ENCODE measurements at places on chromosomes 1 and 21.

DNA sequence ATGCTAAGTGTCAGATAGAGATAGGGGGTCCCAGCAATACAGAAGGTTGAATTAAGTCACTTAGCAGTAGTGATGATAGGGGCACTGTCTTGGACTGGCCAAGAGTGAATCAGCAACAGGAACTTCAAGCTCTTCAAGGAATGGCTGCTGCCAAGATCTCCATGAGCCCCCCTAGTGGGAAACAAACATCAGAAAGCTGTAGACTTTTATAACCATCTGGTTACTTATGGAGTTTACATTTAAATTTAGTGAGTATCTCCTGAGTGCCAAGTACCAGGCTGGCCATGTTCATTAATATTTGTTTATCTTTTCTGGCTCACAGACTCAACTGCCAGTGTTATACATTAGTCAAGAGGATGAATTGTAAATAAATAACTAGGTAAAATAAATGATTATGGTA is 327.3 kb downstream of the TTLL7 start:
- no peak for DNase-seq

- peak; percentile 92 for DNase-seq
Measured at GRCh38 chr1:78003882-78004718, 639 bp upstream of the DNAJB4 start.

GRCh38 chr1:52632732-52633290 is at the start of gene SHISAL2A:
SHISAL2A (plus strand) TSS chr1:52633168; CDS start chr1:52633494, 326 bp downstream.
- DNase-seq: peak; percentile 20

DNA sequence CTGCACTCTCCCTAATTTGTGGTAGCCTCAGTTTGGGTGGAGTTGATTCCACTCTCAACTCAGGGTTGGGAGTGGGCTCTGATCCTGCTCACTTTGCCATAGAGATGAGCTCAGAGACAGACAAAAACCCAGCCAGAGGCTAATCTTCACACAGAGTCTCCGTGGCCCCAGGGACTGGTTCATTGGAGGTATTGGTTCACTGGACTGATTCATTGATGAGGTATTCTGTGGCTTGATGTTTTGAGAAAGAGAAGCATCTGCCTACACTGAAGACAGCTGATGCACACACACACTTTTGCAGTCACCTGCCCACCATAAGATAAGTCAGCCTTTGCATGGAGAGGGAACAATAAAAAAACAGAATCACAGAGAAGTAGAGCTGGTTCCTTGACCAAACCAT is 183.8 kb downstream of the AJAP1 start:
- peak; percentile 8 for DNase-seq

GRCh38 chr1:18072066-18072465 is 35.5 kb upstream of the IGSF21 start:
- no peak for DNase-seq

- DNase-seq: no peak
Measured at GRCh38 chr1:6028042-6028850, 17.4 kb upstream of the KCNAB2 start.

DNA sequence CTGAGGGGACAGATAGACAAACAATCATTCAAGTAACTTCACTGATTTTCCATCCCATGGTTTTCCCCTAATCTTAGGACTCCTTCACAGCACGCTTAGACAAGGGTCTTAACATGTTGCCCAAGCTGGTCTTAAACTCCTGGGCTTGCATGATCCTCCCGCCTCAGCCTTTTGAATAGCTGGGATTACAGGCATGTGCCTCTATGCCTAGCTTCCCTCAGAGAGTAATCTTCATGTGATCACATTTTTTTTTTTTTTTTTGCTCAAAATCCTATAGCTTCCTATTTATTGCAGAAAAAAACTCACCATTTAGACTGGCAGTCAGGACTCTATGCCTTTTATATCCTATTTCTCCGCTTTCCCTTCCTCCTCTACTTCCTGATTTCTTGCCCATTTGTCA is 90.4 kb upstream of the DPH5 start:
- no peak for DNase-seq

GRCh38 chr1:192943522-192943921 is 115.6 kb downstream of the UCHL5 start:
- no peak for DNase-seq

- DNase-seq: no peak
Measured at GRCh38 chr1:229025576-229025975, 245.3 kb upstream of the RAB4A start.

DNA sequence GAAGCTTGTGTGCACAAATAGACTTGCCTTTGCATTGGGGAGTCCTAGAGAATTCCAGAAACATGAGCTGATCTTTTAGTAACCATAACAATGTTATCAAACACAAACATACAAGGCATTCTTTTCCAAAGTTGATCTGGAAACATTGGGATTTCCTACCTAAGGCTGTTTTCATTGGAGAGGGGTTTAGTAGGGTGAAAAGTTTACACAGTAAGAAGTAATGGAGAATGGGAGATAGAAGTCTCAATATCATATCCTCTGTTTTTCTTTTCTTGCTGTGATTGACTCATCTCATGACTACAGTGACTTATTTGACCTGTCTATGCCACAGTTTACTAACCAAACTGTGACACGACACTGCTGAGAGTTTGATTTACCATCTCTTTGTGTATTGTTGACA is 65.6 kb upstream of the PLA2G4A start:
- peak; percentile 27 for DNase-seq

DNA sequence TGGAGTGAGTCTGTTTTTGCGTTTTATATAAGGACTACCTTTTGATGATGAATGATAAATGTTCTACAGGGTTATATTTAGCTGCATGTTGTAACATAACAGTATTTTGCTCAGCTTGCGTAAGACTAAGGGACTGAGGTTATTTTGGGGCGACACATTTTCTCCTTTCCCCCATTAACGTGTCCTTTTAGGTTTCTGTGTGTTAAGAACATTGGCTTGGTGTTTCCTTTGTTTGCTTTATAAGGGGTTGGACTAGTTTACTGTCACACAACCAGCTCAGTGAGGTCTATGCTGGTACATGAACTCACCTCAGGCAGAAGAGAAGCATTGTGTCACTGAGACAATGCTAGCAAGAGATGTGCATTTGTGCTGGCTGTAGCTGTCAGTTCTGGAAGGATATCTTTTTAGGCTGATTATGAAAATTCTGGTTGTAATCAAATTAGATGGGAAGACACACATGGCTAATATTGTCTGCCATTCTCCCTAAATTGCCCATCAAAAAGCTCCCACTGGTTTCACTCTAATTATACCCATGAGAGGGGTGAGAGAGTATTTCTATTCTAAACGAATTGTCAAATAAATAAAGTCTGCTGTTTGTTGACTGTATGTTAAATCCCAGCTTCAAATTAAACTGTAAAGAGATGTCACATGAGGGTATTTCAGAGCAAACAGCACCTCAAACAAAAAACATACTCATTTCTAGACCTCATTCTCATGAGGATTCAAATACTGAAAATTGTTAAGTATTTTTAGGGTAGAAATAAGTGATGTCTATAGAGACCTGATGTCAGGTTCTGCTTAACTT is 62.6 kb downstream of the CDC14A start:
- DNase-seq: no peak

- no peak for DNase-seq
Measured at GRCh38 chr1:47970882-47971281, 26.3 kb downstream of the TRABD2B start.

DNA sequence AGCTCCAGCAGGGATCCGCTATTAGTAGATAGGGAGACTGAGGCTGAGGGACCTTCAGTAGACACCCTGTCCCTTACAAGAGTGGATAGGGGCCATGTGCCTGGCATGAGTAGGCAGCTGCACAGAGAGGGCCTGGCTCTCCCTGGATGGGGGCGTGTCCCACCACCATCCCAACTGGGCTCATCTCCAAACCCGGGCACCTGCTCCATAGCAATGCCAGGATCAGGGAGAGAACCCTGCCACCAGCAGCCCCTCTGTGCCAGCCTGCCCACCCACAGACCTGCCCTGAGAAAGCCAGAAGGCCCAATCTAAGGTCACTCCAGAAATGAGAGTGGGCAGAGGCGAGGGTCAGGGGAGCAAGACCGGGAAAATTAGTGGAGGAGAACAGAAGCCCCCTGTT is 121.3 kb downstream of the GRIK3 start:
- no peak for DNase-seq

- DNase-seq: no peak
Measured at GRCh38 chr1:154237435-154237834, 16.7 kb downstream of the UBAP2L start.

DNA sequence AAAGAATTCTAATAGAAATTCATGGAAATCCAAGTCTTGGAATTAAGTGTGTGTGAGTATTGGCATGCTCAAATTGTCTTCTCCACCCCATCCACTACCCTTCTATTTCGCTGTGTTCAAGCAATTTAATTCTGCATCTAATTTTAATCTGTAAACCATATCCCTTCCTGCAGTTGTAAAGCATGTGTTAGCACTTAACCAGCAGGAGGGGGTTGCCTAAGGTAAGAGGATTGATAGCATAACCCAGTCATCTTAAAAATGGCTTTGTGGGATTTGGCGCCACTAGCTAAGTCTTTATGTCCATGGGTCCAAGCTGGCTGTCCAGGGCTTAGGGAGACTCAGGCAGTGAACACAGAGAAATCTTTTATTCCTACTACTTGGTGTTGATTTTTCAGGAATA is 210.3 kb downstream of the PTPRC start:
- DNase-seq: no peak

GRCh38 chr1:40880813-40881549 is 18.8 kb upstream of the CITED4 start:
- DNase-seq: no peak

- DNase-seq: no peak
Measured at GRCh38 chr21:46618738-46619379, 14.0 kb upstream of the S100B start.

GRCh38 chr1:19054216-19054615 is 97.7 kb upstream of the IFFO2 start:
- peak; percentile 53 for DNase-seq

- DNase-seq: peak; percentile 15
Measured at GRCh38 chr1:59414406-59415133, 117.7 kb downstream of the FGGY start.

DNA sequence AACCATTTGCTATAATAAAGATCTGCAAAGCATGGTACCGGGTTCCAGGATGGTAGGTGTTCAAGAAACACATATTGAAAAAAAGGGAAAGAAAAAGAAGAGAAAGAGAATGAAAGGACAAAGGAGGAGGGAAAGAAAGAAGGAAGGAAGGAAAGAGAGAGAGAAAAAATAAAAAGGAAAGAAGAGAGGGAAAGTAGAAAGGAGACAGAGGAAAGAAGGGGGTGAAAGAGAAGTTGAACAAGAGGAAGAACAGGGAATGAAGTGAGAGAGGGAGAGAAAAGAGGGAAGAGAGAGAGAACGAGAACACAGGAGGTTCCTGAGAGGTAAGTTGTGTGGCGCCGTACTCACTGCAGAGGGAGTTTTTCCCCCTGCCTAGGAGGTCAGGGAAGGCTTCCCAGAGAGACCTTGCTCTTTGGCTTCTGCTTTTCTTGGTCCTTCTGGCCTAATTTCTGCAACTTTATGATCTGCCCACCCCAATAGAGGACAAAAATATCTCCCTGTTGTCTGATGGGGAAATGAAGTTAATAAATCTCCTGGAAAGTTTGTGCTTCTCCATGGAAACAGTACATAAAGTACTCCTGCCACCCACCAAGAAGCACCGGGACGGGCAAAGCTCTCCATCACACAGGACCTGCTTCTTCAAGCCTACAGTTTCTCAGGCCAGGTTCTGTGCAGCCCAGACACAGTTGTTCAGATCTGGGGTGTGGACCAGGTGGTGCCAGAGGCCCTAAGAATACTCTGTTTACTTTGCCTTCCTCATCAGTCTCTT is 124.8 kb downstream of the ROR1 start:
- no peak for DNase-seq

GRCh38 chr21:38351176-38351959 is 94.6 kb downstream of the KCNJ15 start:
- no peak for DNase-seq

DNA sequence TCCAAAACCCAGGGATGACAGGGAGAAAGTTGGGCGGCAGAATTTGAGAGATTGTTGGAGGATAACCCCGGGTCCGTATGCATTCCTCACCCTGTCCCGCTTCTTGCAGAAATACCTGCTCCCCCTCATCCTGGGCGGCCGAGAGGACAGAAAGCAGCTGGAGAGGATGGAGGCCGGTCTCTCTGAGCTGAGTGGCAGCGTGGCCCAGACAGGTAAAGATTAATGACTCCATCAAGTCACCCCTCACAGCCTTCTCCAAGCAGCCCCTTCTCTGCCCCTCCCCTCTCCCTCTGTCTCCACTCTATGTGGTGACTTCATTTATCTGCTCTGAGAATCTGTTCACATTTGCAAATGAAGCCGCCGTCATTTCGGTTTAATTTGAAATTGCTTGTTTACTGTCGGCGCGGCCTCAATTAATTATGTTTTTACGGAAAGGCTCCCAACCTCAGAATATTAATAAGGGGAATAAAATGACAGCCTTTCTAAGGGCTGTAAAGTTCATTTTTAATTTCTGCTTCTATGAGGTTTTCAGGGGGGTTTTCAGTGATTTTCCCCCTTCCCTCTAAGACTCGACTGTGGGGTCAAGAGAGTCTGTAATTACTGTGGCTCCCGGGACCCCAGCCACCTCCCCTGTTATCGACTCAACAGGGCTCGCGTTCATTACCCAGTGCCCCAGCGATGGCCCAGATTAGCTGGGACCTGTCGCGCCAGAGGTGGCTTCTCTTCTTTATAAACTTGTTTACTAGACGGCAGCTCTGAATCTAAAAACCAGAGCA is 148.3 kb downstream of the PEX14 start:
- DNase-seq: no peak

GRCh38 chr1:227845147-227845458 is 29.6 kb downstream of the PRSS38 start:
- no peak for DNase-seq

DNA sequence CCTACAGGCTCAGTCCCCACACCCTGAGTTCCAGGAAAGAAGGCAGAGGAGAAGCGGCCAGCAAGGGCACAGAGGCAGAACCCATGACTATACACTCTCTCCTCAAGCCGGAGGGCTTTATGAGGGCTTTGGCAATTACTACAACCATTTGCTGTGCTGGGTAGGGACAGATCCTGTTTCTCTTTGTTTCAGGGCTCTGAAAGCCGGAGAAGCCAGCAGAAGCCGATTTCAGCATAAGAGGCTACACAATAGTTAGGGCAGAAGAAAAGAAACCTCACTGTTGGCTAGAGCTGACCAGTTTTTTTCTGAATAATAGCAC is 13.9 kb downstream of the GPR3 start:
- DNase-seq: no peak

GRCh38 chr21:26888931-26889330 is 43.7 kb upstream of the ADAMTS1 start:
- DNase-seq: no peak

DNA sequence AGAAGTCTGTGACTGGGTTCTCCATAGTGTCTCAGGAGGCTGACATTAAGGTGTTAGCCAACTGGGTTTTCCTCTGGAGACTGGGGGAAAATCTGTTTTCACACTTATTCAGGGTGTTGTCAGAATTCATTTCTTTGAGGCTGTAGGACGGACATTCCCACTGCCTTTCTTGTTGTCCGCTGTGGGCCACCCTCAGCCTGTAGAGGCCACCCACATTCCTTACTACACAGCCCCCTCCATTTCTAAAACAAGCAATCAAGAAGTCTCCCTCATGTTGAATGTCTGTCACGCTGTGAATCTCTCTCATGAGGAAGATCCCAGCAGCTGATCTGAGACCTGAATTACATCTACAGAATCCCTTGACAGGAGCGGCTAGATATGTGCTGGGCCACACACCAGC is 295.5 kb upstream of the RUNX1 start:
- no peak for DNase-seq

- DNase-seq: peak; percentile 52
Measured at GRCh38 chr1:223363856-223364684, at the start of gene SUSD4. SUSD4 (minus strand) TSS chr1:223364176; CDS start chr1:223363425, 751 bp downstream.
